Liver (tissue), 10 donors: ENCODE measurements at places on chromosomes 5 and 9.

DNA sequence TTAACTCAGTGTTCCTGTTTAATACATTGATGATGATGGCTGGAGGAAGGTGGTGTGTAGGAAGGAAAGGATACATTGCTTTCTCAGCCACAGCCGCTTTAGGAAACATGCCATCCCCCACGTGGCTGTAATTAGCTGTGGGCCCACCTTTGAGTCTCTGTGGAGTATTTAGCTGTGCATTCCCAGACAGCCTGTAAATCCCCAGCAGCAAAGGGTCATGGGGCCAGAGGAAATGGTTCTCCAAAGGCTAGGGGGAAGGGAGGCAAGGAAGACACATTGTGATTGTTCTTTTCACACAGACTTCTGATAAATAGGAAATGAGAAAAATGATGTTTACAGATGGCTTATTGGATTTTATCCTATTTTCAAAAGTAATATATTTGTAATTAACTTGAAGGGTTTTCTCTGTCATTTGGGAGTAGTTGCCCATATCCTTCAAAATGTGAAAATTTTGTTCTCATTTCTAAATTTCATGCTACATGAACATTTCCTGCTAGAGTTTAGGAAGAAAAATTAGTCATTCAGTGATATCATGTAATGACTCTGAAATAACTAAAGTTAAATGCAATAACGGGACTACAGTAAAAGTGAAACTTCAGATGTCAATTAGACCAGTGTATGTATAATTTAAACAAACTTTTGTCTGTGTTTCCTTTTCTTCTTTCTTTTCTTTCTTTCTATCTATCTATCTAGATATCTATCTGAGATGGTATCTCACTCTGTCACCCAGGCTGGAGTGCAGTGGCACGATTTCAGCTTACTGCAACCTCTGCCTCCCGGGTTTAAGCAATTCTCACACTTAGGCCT, 24.3 kb upstream of the F2R start:
- H3K27ac ChIP-seq: peak overlapping the region; percentile 28
- H3K4me1 ChIP-seq: no peaks in the 10 kb centered on the region
- H3K36me3 ChIP-seq: peaks cover 6% of the 10 kb centered on the region
- no peak overlapping the region for H3K4me3 ChIP-seq

GRCh38 chr5:141869514-141869913, 8.7 kb downstream of the PCDH1 start:
- peaks cover 44% of the 10 kb centered on the region for H3K4me1 ChIP-seq
- no peak overlapping the region for H3K27ac ChIP-seq
- H3K4me3 ChIP-seq: no peak overlapping the region
- no peaks in the 10 kb centered on the region for H3K27me3 ChIP-seq
- H3K36me3 ChIP-seq: peaks cover 18% of the 10 kb centered on the region

- DNase-seq: no peak
- no peak overlapping the region for H3K4me3 ChIP-seq
- H3K4me1 ChIP-seq: no peaks in the 10 kb centered on the region
- no peak overlapping the region for H3K27ac ChIP-seq
These were observed 51.4 kb downstream of the COL5A1 start for GRCh38 chr9:134693011-134693410.

GRCh38 chr9:122202111-122202510, 26.6 kb downstream of the LHX6 start:
- H3K36me3 ChIP-seq: no peaks in the 10 kb centered on the region
- DNase-seq: no peak
- no peaks in the 10 kb centered on the region for H3K4me1 ChIP-seq

GRCh38 chr9:131833906-131834305, 94.0 kb upstream of the RAPGEF1 start:
- H3K27ac ChIP-seq: no peak overlapping the region
- DNase-seq: no peak
- no peak overlapping the region for H3K4me3 ChIP-seq
- no peaks in the 10 kb centered on the region for H3K36me3 ChIP-seq

- no peak for DNase-seq
- H3K4me1 ChIP-seq: no peaks in the 10 kb centered on the region
- H3K27ac ChIP-seq: no peak overlapping the region
- no peaks in the 10 kb centered on the region for H3K27me3 ChIP-seq
- no peaks in the 10 kb centered on the region for H3K36me3 ChIP-seq
- H3K4me3 ChIP-seq: no peak overlapping the region
These were observed 14.9 kb upstream of the TMEM252 start for GRCh38 chr9:68555437-68556150.

- no peaks in the 10 kb centered on the region for H3K36me3 ChIP-seq
- no peak overlapping the region for H3K4me3 ChIP-seq
- H3K27ac ChIP-seq: peak overlapping the region; percentile 25
These were observed 208.4 kb downstream of the CD180 start for GRCh38 chr5:66987949-66988838.

- no peaks in the 10 kb centered on the region for H3K27me3 ChIP-seq
- H3K27ac ChIP-seq: no peak overlapping the region
- H3K4me3 ChIP-seq: no peak overlapping the region
- H3K4me1 ChIP-seq: no peaks in the 10 kb centered on the region
- DNase-seq: no peak
These were observed 160.6 kb downstream of the OLFM1 start for GRCh38 chr9:135248111-135248510.

DNA sequence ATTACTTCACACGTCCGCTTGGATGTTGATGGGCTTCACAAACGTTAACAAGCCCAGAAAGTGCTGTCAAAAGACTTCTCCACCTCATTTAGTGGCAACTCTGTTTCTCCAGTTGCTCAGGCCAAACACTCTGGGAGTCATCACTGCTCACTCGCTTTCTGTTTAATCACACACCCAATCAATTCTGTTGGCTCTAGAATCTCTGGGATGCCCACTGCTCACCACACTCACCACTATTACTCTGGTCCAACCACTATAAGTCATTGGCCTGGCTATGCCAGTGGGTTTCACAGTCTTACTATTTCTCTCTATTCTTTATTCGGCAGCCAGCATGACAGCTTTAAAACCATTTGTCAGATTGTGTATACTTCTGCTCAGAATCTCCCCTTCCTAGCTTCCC, 163.5 kb downstream of the KDM4C start:
- H3K27ac ChIP-seq: no peak overlapping the region
- H3K36me3 ChIP-seq: no peaks in the 10 kb centered on the region
- DNase-seq: no peak
- no peaks in the 10 kb centered on the region for H3K4me1 ChIP-seq
- no peak overlapping the region for H3K4me3 ChIP-seq
